Stimulated activated CD4-positive, alpha-beta T cell treated with anti-CD3 and anti-CD28 coated beads, TNF-alpha, amount 100 ng/mL, for 1 hour (primary cell): ENCODE measurements at places on chromosomes 11 and 22.

DNA sequence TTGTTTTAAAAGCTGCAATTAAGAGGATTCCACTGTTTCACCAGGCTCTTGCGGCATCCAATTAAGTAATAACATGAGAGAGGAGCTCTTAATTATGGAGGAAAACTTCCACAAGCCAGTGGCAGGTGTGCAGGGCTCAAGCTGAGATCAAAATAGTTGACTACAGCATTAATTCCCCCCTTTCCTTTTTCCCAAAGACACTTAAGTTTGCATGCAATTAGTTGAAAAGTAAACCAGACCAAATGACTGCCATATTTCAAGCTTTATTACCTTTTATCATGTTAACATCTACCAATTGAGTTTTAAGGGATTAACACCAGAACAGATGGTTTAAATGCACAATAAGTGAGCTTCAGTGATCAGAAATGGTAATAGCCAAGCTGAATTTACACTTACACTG, 32.1 kb downstream of the FAM168A start:
- no peak for DNase-seq

GRCh38 chr22:22741843-22742242, 97.4 kb downstream of the GGTLC2 start:
- no peak for DNase-seq

DNA sequence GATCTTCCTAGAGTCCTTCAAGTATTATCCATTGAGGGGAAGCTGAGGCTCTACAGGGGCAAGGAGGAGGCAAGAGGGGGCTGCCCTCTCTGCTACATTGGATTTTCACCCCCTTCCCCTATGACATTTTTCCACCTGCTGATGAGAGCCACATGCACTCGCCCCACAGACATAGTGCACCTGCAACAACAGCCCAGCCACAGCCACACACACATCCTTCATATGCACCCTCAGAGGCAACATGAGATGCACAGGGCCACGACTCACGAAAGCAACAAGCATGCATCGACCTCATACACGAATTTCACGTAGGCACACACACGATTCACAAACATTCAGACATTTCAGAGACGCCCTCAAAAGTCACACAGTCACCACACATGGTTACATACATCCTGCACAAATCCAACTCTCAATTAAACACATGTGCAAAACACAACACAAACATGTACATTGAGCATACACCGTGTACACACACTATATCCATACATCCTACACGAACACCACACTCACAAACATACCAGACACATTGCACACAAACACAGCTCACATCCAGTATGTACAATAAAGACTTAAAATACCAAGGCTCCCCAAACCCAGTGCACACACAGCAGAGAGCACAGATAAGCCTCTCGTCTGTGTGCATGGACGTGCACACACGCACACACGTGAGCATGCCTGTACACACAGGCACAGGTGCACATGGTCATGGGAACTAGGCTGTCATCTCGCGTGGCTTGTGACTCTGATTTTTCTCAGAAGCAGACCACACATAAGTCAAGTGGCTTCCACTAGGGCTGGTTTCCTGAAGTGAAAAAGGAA, 6.3 kb upstream of the LRRC32 start:
- DNase-seq = no peak

DNA sequence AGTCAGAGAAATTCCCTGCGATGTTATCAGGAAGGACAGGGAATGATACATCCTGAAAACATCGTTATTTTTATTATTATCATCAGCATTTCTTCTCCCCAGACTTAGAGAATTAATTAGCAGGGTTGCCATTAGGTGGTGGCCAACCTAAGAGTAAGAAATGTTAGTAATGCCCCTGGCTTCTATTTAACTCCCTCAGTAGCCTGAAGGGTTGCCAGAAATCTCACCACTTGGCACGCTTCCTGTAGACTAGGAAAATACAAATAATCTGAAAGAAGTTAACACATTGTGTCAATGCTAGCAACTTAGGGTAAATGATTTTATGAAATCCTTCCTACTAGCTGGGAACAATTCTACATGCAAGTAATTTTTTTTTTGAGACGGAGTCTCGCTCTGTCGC, 45.5 kb downstream of the ENDOD1 start:
- DNase-seq = no peak

- DNase-seq = no peak
Measured at GRCh38 chr11:99742501-99742900, 721.8 kb downstream of the CNTN5 start.

- DNase-seq = no peak
Measured at GRCh38 chr11:36738292-36738861, 140.3 kb upstream of the RAG2 start.

DNA sequence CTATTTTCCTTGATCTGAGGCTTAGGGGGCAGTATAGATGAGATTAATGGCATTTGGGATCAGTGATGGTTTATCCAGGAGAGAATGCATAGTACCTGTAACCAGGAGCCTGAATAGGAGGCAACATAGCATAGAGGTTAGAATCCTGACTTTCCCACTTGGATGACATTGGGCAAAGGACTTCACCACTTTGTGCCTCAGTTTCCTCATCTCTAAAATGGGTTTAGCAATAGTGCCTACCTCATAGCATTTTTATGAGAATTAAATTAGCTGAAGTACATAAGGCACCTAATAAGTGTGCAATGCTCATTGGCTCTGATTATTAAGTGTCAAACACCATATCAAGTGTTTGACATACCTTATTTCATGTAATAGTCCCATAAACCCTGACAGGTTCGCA, 30.8 kb downstream of the CD44 start:
- DNase-seq = no peak

- no peak for DNase-seq
Measured at GRCh38 chr11:4607096-4607495, 935 bp downstream of the TRIM68 start.

GRCh38 chr11:59429924-59430516, 3.8 kb upstream of the OR5A2 start:
- no peak for DNase-seq

- no peak for DNase-seq
Measured at GRCh38 chr11:849951-850774, 7.5 kb downstream of the TSPAN4 start.

DNA sequence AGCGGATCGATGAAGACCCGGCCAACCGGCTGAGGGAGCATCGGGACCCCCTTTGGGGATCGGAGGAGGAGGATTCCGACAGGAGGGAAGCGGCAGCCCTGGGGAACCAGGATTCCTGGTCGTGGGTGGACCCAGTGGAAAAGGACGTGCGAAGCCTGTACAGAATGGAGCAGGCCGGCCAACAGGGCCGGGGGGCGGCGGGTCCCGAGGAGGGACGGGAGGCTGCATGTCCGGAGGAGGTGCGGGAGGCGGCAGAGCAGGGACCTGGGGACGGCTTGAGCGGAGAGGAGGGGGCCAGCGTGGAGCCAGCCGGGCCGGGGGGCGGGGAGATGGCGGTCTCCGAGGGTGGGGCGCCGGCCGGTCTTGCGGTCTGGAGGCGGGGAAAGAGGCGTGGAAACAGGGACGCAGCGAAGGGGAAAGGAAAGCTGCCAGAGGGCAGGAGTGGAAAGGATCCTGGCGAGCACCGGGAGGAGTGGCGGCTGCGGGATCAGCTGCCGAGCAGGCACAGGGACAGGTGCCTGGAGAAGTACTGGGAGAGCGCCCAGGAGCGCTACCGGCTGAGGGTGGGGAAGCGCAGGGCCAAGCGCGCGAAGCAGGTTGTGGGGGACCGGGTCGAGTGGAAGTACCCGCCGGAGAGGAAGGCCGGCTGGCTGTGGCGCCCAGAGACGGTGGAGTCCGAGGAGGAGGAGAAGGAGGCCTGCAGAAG, at the start of gene ANO5:
ANO5 (plus strand) TSS at position 444 of the 706 bp plus-strand sequence. CDS start 408 bp downstream, outside the sequence.
- DNase-seq = no peak

DNA sequence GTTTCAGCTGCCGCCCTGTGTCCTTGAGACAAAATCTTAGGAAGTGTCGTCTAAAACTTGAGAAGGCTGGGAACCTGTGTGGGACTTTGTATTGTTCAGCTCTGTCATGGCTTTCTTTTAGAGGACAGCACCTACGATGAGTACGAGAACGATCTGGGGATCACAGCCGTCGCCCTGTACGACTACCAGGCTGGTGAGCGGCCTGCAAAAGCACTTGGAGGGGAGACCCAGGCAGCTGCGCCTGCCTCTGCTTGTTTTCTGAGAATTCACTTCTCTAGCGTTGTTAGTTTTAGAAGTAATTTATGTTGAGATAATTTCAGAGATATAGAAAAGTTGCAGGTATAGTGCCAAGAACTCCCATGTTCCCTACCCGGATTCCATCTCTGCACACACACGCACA, 35.2 kb downstream of the CTTN start:
- DNase-seq = no peak

DNA sequence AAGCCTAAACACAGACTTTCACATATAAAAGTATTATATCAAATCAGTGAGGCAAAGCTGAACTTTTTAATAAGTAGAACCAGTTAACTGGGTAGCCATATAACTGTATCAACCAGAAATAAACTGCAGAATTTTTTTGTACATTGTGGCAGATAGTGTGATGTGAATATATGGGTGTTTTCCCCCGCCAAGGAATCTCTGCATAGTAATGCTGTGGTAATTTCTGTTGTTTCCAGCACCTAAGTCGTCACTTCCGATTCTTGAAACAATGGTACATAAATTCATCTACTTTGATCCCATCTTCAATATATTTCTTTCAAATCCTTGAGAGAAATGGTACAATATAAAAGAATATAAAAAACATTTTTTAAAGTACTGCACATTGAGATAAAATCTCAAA, 39.6 kb downstream of the NARS2 start:
- DNase-seq = no peak

DNA sequence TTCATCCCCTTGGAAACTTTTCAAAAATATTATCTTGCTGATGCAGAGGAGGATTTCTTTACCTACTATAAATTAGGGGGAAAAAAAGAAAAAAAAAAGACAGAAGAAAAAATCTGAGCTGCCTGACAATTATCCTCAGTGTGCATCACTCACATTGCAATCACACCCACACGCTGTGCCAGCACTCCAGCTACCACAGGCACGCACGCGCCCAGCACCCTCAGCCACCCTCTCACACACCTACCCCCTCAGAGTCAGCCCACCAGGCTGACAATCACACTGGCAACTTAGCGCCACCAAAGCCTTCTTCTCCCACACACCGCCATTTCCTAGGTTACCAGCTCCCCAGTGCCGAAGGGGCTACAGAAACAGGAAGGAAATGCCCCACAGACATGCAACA, 236.1 kb downstream of the KCNA4 start:
- no peak for DNase-seq

DNA sequence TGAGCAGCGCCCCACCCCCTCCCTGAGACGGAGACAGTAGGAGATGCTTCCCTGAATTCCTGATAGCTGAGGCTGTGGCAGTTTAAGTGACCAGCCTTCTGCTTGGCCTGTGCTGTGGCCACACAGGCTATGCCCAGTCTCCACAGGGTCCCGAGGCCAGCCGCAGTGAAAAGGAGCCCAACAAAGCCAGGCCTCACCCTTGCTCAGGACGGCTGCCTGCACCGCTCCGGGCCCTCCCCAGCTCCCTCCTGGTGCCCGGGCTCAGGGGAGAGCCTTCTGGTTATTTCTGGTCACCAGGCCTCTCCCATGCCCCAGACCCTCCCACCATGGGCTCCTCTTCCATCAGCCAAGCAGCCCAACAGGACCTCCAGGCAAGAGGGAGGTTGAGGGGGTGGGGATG, 28.8 kb downstream of the LRRC10B start:
- DNase-seq = no peak

GRCh38 chr11:45001466-45002165, 50.9 kb upstream of the TP53I11 start:
- no peak for DNase-seq

- DNase-seq = no peak
Measured at GRCh38 chr11:16252373-16252772, 104.0 kb downstream of the SOX6 start.

DNA sequence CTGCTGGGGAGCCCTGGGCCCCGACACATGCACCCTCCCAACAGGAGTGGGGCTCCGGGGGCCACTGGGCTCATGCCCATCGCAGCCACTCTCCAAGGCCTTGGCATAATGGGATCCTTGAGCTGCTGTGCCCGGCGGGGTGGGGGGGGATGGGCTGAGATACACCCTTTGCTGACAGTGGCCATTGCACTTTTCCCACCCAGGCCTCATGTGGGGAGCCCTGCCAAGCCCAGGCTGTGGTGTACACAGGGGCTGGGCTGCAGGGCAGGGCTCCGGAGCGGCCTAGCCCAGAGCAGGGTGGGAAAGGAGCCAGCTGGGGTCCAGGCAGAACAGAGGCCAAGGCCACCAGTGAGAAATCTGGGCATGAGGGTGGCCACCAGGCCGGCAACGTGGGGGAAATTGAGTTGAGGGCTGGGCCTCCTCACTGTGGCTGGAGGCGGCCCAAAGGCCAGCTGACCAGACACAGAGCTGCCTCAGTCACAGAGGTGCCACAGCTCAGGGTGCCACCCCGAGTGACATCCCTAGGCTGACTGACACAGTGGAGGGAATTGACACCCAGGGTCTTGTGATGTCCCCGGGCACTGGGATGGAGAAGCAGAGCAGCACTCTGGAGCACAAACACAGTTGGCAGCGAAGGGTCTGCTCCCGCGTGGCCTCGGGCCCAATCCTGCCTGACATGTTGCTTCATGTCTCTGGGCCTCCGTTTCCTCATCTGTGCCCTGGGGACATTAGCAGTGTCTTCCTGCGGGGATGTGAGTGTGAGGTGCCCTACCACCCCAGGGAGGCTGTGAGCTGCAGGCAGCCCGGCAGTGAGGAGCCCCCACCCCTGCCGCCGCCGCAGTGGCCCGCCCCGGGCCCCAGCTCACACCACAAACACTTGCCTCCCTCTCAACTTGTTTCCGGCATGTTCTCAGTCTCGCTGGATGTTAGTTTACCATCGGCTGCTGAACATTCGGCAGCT, 30.4 kb downstream of the RTN4R start:
- DNase-seq = no peak

DNA sequence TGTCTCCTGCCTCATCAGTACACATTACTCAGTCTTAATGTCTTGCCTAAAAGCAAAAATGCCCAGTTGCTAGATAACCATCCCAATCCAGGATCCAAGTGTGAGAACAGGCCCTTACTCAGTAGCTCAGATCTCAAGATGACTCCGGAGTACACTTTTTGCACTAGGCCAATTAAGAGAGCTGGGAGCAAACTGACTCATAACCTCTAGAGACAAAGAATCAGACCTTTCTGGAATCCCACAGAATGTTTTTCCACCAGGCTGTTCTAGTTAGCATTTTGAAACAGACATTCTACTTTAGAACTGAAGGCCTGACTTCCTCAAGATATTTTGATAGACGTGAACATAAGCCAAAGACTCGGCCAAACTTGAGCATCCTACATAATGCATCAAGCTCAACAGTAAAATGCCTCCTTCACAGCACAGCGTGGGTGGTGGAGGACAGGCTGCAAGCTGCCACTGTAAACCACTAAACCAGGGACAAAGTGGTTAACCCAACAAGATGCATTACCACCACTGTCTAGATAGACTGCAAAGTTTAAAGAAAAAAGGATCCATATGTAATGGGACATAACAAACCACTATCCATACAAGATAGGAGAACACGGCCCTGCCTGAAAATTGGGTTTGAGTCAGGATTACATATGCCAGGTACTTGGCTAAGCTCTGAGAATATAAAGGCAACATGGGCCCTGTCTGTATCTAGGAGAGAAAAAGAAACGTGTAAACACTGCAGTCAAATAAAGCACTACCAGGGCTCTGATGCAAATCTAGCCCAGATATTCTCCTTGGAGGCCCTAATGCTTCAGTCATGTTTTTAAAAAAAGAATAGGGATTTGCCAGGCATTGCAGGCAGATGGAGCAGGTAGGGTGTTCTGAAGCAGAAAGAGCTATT, 48.3 kb downstream of the MYH9 start:
- no peak for DNase-seq

GRCh38 chr11:60895687-60896086, 10.7 kb downstream of the PRPF19 start:
- DNase-seq = no peak

- no peak for DNase-seq
Measured at GRCh38 chr11:120482149-120482548, 29.4 kb upstream of the GRIK4 start.

- DNase-seq = no peak
Measured at GRCh38 chr11:104090767-104091166, 54.3 kb downstream of the DDI1 start.
